Liver (tissue), 10 donors: ENCODE measurements at places on chromosomes 7 and 10. TPM values are rescaled to one million over a fixed set of nuclear protein-coding genes. Genes with fewer than 3 reads are reported as not detected.
A peak's percentile ranks its signal among the peaks of the same experiment; 100 is the strongest.

GRCh38 chr7:771234-772004, 44.3 kb upstream of the PRKAR1B start:
- peak overlapping the region; percentile 59 for H3K27ac ChIP-seq
- H3K36me3 ChIP-seq, result peaks cover 3% of the 10 kb centered on the region
- H3K27me3 ChIP-seq, result no peaks in the 10 kb centered on the region
- no peaks in the 10 kb centered on the region for H3K4me1 ChIP-seq
- H3K4me3 ChIP-seq, result no peak overlapping the region

- peak; percentile 49 for DNase-seq
- H3K4me3 ChIP-seq, result no peak overlapping the region
- no peaks in the 10 kb centered on the region for H3K27me3 ChIP-seq
- H3K4me1 ChIP-seq, result peaks cover 23% of the 10 kb centered on the region
- H3K27ac ChIP-seq, result no peak overlapping the region
- H3K36me3 ChIP-seq, result no peaks in the 10 kb centered on the region
These were observed 7.1 kb downstream of the CLCN1 start for GRCh38 chr7:143322760-143323633.

DNA sequence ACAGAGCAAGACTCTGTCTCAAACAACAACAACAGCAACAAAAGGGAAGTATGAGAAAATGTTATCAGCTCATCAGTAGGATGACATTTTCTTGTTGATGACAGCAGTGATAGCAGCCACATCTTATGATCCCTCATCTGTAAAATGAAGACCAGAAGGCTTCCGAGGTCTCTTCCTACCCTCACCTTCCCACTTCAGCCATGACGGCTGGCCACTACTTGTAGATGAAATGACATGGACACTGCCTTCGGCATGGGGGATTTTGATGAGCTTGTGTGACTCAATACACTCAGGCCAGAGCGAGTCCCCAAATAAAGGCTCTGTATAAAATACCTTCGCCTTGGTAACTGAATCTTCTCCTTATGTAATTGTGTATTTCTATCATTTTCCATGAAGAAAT, 6.7 kb downstream of the ECHDC3 start:
- peaks cover 20% of the 10 kb centered on the region for H3K4me1 ChIP-seq
- H3K27me3 ChIP-seq, result no peaks in the 10 kb centered on the region
- peaks cover 1% of the 10 kb centered on the region for H3K36me3 ChIP-seq
- no peak overlapping the region for H3K27ac ChIP-seq
- no peak for DNase-seq

DNA sequence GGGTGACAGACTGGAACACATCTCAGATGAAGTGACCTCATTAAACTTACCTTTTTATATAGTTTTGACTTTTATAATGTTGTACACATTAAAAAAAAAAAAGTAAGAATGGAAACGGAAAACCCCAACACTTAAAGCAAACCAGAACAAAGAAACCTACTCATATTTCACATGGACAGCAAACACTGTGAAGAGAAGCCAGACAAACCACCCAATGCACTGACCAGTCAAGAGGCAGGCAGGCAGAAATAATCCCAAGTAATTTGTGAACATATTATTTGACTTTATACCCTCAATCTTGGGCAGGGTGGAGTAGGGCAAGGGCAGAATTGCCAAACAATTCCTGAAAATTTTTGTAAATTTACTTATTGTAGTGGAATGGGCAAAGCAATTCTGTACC, 39.8 kb downstream of the WAPL start:
- DNase-seq, result no peak
- H3K4me1 ChIP-seq, result no peaks in the 10 kb centered on the region
- peaks cover 7% of the 10 kb centered on the region for H3K36me3 ChIP-seq
- no peak overlapping the region for H3K27ac ChIP-seq
- H3K4me3 ChIP-seq, result no peak overlapping the region

DNA sequence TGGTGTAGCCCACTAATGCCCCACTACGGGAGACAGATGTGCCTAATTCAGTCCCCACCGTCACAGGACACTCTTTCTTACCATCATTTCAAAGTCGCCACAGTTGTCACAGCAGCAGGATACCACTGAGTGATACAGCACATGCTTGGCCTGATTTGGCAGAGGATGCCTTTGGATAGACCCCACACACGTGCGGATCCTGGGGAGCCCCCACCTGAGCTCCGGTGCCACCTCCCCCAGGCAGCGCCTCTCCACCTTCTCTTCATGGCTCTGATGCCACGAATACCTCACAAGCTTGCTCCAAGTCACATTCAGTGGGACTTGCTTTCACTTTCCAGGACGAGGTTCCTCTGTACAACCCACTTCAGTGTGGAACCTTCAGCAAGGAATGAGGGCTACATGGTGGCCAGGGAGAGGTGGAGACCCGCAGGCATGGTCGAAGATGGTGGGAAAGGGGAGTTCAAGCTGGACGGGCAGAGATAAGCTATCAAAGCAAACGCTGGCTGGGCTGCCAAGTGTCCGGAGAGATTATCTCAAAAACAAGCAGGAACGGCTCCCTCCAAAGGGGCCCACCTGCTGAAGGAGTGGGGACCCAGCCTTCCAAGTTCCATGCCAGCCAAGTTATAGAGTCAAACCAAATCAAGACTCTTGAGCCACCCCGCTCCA, 107.4 kb downstream of the ZRANB1 start:
- no peaks in the 10 kb centered on the region for H3K36me3 ChIP-seq
- H3K4me1 ChIP-seq, result peaks cover 7% of the 10 kb centered on the region
- H3K27me3 ChIP-seq, result no peaks in the 10 kb centered on the region

GRCh38 chr10:51619365-51619764, 80.0 kb downstream of the CSTF2T start:
- no peak for DNase-seq
- H3K4me3 ChIP-seq, result no peak overlapping the region
- H3K27ac ChIP-seq, result no peak overlapping the region
- no peaks in the 10 kb centered on the region for H3K36me3 ChIP-seq
- no peaks in the 10 kb centered on the region for H3K27me3 ChIP-seq

DNA sequence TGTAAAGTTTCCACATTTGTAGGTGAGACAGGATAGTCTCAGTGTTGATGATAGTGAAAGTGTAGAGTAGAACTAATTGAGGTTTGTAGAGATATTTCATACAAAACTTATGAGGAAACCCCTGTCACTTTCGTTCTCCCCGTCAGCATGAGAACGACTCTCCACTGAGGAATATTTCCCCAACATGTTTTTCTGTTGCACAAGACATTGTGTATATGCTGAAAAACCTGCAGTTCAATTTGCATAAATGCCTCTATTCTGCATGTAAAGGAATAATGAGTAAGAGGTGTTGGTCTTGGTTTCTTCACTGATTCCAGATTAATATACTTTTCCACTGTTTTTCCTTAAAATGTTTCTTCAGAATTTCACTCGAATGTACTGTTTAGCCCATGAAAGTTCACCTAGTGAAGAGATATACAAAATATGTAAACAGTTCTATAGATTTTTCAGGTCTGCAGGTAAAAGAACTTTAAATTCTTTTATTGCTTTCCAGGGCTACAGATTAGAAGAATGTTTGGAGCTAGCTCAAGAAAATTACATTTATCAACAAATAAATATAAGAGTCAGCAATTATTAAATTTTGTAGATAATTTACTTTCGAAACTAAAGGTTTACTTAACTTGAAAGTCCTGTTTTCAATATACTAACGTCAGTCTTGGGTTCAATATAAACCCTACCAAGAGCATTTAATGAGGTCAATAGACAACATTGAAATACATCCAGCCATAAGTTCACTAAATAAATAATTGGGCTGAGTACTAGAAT, 37.2 kb downstream of the HEPACAM2 start:
- H3K27ac ChIP-seq, result no peak overlapping the region
- H3K36me3 ChIP-seq, result no peaks in the 10 kb centered on the region
- no peaks in the 10 kb centered on the region for H3K27me3 ChIP-seq
- no peak overlapping the region for H3K4me3 ChIP-seq

DNA sequence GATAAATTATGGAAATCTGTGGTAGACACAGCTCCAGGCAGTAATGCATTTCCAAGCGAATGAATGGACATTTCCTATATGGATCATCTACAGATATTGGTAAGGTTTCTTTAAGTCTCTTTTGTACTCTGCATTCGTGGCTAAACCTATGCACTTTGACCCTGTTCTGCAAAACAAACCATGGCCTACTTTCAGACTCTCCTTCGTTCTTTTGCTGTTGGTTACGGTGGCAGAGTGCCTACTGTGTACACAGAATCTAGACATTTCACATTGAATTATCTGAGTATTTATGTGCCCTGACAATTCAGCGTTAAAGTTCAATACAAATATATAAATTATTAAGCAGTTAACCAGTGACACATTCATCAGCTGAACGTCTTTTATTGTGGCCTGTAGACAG, 93.3 kb downstream of the MGMT start:
- no peak for DNase-seq
- H3K27me3 ChIP-seq, result no peaks in the 10 kb centered on the region
- H3K4me3 ChIP-seq, result no peak overlapping the region
- peak overlapping the region; percentile 39 for H3K27ac ChIP-seq
- H3K36me3 ChIP-seq, result no peaks in the 10 kb centered on the region

DNA sequence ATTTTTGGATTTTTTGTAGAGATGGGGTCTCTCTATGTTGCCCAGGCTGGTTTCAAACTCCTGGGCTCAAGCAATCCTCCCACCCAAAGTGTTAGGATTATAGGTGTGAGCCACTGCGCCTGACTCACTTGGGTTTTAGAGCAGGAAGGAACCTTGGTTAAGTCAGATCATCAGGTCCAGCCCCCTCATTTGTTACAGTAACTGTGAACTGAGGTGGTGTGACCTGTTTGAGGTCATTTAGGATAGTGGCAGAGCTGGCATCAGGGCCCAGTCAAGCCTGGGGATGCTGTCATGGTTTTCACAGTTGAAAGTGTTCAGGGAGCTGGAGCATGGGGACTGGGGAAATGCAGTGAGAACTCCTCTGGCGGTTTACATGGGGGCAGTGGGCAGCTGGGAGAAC, 159.6 kb downstream of the TAX1BP1 start:
- H3K27ac ChIP-seq, result no peak overlapping the region
- no peak overlapping the region for H3K4me3 ChIP-seq
- H3K36me3 ChIP-seq, result no peaks in the 10 kb centered on the region
- no peaks in the 10 kb centered on the region for H3K27me3 ChIP-seq
- no peak for DNase-seq

- no peak overlapping the region for H3K4me3 ChIP-seq
- no peak overlapping the region for H3K27ac ChIP-seq
- DNase-seq, result no peak
- peaks cover 12% of the 10 kb centered on the region for H3K4me1 ChIP-seq
These were observed 66.2 kb downstream of the NAMPT start for GRCh38 chr7:106218546-106218945.

GRCh38 chr7:31815796-31816195, 128.8 kb downstream of the PPP1R17 start:
- no peak overlapping the region for H3K27ac ChIP-seq
- no peaks in the 10 kb centered on the region for H3K27me3 ChIP-seq
- no peak overlapping the region for H3K4me3 ChIP-seq

CALML5 gene
- not detected for total RNA-seq

GIMAP1 gene
- 2.3 TPM for total RNA-seq

FAM237B gene
- total RNA-seq, result not detected

PTPN20 gene
- total RNA-seq, result 1.4 TPM

ZNF804B gene
- total RNA-seq, result not detected
